NCI-H2171 (cell line): ENCODE measurements at places on chromosomes 16 and 17.
A peak's percentile ranks its signal among the peaks of the same experiment; 100 is the strongest.

DNA sequence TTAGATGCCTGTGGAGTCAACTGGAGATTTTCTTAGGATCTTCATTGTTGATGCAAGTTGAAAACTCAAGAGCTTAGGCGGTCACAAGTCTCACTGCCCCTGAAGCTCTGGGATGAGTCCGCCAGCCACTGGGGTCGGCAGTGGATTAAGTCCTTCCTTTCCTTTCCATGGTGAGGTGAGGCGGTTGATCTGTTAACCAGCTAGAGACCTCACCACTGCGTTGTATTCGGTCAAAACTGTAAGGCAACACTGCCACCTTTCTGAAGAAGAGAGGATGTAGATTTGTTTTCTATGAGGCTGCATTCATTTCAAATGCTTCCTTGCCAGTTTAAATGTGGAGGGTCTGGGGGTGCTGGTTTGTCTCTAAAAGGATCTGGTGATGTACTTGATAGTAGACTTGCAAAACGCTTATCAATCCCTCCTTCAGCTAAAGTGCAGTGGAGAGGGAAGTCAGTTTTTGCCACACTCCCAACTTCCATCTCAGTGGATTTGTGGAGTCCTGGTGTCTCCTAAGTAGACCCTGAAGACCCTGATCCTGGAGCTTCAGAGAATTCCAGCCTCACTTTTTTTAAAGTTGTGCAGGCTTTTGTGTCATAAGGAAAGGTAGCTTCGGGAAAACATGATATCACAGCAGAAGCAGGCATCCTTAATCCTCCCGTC is 1.7 kb downstream of the MYOCD start:
- no peak for DNase-seq

- no peak for DNase-seq
These were observed 45.7 kb downstream of the AATF start for GRCh38 chr17:36994438-36994837.

- no peak for DNase-seq
These were observed 77.4 kb upstream of the TOB1 start for GRCh38 chr17:50943575-50943933.

GRCh38 chr17:16377941-16378341 is 3.0 kb upstream of the UBB start:
- no peak for DNase-seq

- DNase-seq: no peak
These were observed 16.0 kb downstream of the SMIM36 start for GRCh38 chr17:55495239-55495638.

DNA sequence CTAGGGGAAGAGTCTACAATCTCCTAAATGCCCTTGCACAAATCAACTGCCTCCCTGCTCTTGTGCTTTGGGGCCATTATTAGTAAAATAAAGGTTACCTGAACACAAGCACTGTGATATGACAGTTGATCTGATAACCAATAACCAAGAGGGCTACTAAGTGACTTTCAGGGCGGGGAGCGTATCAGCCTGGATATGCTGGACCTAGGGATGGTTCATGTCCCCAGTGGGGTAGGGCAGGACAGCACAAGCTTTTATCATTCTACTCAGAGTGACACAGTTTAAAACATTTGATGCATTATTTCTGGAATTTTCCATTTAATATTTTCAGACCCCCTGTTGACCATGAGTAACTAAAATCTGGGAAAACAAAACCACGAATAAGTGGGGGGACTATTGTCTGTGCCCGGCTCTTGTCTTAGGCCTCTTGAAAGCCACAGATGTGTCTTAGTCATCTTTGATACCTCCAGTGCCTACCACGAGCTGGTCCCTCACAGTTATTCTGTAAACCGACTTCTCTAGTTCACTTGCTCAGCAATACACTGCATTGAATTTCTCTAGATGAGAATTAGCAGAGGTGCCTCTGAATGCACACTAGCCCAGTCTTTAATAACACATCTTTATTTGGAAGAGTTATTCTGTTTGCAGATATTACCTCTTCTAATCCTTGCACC is 94.6 kb upstream of the DHX40 start:
- DNase-seq: no peak

GRCh38 chr16:53131363-53132071 is 76.7 kb downstream of the CHD9 start:
- DNase-seq: peak; percentile 43

GRCh38 chr17:64218066-64218465 is 45.0 kb downstream of the TEX2 start:
- no peak for DNase-seq

DNA sequence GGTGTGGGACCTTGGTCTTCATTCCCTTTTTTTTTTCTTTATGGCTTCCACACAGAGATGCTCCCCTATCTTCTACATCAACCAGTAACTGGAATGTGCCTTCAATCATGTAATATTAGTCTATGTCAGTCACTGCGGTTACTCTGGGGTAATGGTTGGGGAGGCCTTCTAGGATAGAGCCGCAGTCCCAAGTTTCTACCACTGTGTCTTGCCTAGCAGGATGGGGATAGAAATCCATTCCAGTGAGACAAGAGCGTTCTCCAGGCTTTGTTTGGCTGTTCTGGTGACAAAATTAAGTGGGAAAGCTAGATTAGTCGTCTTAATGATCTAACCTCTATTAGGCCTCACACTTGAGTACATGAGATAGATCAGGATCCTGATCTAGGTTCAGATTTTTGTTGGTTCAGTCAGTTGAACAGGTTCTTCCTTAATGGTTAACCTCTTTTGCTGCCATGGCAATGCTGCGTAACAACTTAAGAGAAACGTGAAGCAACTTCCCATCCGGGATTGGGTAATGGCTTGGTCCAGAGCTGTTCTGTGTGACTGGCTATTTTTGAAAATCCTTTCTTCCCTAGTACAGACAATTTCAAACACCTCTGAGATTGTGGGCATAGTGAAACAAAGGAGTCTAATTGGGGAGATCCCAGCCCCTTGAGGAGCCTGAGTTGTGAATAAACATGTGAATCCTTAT is 8.7 kb downstream of the MSL1 start:
- no peak for DNase-seq

DNA sequence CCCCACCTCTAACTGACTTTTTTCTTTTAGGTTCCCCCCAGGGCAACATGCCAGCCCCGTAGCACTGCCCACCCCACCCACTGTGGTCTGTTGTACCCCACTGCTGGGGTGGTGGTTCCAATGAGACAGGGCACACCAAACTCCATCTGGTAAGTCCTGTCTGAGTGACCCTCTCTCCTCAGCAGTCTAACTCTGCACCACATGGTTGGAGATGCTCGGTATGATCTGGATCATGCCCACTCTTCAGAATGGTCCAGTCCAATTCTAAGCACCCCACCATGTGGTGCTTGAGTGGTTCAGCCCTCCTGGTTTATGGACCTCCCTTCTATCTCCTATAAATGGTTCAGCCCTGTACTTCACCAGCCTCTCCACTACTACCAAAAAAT is 5.9 kb downstream of the KDM6B start:
- no peak for DNase-seq

DNA sequence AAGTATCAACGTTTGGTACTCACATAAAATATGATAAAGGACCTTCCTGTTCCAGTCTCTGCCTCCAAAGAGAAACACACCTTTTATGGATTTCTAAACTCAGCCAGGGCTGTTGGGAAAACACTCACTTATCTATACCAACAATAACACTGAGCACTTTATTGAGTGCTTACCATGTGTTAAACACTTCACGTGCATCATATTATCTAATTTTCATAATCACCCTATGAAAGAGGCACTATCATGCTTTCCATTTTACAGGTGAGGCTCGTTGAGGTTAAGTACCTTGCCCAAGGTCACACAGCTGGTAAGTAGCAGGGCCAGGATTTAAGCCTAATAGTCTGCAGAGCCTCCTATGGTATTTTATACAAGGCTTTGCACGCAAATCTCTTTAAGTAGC is 251.5 kb upstream of the SOX9 start:
- DNase-seq: no peak

- no peak for DNase-seq
These were observed 1.7 kb downstream of the FZD2 start for GRCh38 chr17:44558710-44559633.

GRCh38 chr17:13025258-13025627 is 7.4 kb upstream of the ELAC2 start:
- no peak for DNase-seq

DNA sequence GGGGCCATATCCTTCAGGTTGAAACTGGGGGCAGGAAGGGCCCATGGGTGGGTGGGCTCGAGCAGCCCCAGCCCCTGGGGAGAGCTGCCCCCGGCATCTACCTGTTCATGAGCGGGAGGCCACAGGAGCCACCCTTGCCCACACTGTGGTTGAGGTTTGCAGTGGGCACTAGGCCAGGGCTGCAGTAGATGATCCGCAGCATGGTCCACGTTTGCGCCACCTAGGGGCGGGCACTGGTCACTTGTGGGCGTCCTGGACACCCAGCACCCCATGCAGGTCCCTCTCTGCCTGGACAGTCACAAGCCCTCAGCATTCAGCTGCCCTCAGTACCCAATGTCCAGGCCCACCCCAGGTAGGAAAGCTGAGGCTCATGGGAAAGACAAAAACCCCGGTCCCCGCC is 1.8 kb upstream of the JMJD8 start:
- DNase-seq: peak; percentile 15

- DNase-seq: no peak
These were observed 5.9 kb upstream of the CCL22 start for GRCh38 chr16:57352636-57353047.

GRCh38 chr16:67039260-67040020 is 10.5 kb downstream of the CBFB start:
- no peak for DNase-seq

GRCh38 chr17:32549559-32549958 is 62.8 kb downstream of the CDK5R1 start:
- DNase-seq: no peak
